Nucleus accumbens (tissue), 56 donors: ENCODE measurements at places on chromosomes 11 and 22.

GRCh38 chr11:63001456-63001855, 14.2 kb downstream of the SLC22A8 start:
- DNase-seq = no peak

GRCh38 chr11:118015385-118015841, 29.2 kb downstream of the IL10RA start:
- DNase-seq = no peak

DNA sequence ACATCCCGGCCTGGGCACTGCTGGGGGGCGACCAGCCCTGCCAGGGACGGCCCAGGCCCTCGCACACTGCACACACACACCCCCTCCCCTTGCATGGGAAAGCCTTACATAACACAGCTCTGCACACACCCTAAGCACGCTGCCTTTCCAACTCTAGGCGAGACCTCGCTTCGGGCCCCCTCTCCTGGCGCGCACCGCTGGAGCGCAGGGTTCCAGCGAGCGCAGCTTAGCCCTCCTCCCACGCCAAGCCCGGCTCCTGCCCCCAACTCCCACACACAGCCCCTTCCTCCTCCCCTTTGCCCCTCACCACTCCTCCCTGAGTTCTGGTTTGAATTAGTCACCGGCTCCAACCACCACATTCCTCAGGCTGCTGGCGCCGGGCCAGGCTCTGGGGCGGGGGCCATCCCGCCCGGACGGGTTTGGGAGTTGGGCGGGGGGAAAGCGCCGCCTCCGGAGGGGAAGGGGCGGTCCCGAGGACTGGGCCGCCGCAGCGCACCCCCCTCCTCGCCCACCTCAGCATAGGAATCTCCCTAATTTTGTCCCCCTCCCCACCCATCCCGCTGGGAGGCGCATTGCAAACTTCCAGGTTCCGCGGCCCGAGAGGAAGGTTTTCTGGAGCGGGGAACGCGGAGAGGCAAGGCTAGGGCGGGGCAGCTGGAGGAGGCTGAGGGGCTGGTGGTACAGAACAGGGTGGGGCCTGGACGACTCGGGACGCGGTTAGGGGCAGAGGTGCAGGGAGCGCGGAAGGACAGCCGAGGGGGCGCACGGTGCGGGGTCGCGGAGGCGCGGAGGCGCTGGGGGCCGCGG, 966 bp downstream of the AHNAK start:
- DNase-seq = peak; percentile 22

DNA sequence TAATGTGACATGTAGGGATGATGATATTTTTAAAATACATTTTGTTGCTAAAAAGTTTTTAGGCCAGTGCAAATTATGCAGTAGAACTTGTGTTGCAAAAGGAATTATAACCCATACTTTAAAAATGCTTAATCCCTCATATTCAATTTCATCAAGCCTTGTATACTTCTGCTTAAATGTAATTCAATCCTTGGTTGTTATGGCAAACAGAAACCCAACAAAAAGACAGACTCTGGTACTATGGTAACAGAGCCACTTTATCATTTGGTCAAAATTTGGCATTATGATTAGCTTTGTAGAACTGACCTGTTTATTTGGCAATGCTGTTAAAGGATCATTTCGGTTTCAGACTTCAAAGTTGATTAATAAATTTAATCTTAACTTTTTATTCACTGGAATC, 284.8 kb downstream of the TMEM135 start:
- DNase-seq = no peak

DNA sequence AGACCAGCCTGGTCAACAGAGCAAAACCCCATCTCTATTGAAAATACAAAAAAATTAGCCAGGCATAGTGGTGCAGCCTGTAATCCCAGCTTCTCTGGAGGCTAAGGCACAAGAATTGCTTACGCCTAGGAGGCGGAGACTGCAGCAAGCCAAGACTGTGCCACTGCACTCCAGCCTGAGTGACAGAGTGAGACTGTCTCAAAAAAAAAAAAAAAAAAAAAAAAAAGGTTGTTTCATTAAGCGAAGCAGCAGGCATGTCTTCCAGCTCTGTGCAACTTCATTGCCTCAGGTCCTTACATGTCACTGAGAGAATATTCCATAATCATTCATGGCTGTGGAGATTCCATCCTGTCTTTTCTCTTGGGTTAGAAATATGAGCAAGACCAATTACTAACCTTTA, 16.9 kb downstream of the GAB2 start:
- no peak for DNase-seq

DNA sequence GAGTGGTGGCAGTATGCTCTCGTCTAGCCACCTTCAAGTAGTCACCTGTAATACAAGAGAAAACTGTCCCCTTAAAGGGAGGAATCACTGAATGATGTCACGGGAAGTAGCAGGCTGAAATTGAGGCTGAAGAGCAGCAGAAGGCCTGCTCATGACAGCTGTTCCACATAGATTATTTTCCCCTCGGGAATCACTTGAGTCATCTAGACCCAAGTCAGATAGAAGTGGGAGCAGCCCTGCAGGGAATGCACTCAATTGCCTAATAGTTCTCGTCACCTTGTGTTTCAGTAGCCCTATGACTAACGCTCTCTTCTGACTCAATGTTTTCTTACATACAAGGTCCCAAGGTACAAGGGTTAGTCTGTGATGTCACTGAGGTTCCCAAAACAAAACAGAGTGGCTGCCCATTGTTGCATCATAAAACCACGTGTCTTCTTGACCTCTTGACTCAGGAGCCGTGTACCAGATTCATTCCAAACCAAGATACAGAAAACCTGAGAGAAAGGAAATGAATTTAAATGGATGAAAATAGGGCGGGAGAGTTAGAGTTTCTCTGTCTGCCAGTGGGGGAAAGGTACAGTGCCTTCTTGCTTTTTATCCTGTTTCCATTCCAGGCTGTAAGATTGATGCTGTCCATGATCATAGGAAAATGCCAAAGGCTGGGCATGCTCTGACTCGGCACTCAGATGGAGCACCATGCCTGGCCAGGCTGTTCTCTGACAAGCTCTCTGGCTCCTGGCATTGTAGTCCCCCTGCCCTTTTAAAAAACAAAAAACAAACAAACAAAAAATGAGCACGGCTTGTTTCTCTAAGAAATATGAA, 21.6 kb upstream of the C11orf96 start:
- no peak for DNase-seq

- no peak for DNase-seq
Measured at GRCh38 chr11:111672949-111673348, 70.7 kb downstream of the SIK2 start.

- DNase-seq = no peak
Measured at GRCh38 chr11:134682577-134682976, 270.5 kb upstream of the B3GAT1 start.

GRCh38 chr11:36340897-36341296, 44.8 kb downstream of the PRR5L start:
- DNase-seq = no peak

- no peak for DNase-seq
Measured at GRCh38 chr11:92811341-92811740, 158.1 kb upstream of the MTNR1B start.

DNA sequence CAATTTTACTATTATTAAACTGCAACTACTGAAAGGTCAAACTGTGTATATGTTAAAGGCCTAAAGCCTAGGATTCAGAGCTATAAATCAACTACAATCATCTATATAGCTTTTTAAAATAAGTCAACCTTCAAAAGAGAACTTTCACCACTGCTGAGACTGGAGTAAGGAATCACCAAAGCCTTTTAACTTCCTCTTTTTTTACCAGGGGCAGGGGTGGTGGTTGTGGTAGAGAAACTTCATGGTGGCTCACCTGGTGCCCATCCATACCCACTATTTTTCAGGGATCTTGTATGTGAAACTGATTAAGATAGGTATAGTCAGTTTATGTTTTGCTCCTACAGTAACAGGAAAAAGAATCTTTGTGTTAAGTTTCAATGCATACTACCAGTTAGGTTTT, 31.5 kb downstream of the TSG101 start:
- DNase-seq = no peak

DNA sequence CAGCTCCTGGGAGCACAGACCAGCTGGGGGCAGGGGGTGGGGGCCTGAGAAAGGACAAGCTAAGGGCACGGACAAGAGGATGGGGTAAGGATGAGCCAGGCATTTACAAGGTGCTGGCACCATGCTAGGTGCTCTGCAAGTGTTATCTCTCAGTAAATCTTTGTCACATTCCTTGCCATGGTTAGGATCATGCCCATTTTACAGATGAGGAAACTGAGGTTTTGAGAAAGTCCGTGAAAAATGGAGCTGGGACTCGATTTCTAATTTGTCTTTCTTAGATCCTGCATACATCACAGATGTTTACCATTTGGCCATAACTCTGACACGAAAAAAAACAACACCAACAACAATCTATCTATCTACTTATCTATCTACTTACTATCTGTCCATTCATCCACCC, 429.7 kb downstream of the MIAT start:
- no peak for DNase-seq

DNA sequence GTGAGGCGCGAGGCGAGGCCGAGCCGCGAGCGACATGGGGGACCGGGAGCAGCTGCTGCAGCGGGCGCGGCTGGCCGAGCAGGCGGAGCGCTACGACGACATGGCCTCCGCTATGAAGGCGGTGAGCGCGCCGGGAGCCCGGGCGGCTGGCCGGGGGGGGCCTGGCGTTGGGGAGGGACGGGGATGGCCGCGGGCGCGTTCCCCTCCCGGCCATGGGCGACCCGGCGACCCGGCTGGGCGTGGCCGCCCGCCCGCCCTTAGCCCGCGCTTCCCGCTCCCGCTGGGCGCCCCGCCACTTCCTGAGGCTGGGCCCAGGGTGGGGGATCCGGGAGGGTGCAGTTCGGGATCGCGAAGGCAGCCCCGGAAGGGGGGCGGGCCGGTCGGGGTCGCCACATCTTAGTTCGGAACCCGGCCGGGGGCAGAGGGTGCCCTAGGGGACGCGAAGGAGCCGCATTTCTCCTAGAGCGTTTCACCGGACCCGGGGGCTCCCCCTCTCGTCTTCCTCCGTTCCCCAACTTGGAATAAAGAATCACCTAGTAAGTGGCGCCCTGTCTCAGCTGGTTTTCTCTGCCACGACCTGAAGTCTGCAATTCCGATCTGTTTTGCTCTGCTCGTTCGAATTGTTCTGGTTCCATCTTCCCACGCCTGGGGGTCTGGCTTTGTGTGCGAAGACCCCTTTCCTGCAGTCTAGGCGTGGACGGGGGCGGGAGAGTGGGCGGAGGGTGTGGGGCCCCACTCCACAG, 536 bp downstream of the YWHAH start:
- no peak for DNase-seq

DNA sequence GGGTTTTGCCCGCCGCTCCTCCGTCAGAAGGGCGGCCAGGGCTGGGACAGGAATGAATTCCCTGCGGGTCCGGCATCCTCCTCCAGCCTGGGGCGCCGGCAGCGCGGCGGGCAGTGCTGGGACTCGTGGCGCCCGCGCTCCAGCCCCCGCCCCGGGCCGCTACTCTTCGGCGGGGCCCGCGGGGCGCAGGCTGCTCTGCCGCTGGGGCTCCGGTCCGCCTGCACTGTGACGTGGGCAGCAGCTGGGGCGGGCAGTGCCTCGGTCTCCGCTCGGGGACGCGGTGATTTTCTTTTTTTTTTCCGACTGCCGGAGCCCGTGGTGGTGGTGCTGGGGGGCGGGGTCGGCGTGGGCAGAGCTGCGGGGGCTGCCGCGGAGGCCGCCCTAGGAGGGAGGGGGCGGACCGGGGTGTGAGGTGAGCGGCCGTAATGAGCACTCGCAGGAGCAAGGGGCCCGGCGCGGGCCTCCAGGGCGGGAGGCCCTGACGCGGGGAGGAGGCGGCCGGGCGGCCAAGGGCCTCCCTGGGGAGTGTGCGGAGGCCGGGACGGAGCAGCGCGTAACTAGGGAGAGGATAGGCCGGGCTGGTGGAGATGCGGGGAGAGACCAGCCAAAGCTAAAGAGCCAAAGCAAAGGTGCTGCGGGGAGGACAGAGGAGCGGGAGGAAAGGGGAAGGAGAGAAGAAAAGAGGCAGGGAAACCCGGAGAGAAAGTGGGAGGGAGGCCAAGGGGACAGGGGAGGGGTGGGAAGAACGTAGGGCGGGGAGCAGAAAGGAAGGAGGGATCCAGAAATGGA, 73.3 kb upstream of the ZBED5 start:
- DNase-seq = no peak

GRCh38 chr22:20646415-20646814, 127.5 kb upstream of the SERPIND1 start:
- no peak for DNase-seq

DNA sequence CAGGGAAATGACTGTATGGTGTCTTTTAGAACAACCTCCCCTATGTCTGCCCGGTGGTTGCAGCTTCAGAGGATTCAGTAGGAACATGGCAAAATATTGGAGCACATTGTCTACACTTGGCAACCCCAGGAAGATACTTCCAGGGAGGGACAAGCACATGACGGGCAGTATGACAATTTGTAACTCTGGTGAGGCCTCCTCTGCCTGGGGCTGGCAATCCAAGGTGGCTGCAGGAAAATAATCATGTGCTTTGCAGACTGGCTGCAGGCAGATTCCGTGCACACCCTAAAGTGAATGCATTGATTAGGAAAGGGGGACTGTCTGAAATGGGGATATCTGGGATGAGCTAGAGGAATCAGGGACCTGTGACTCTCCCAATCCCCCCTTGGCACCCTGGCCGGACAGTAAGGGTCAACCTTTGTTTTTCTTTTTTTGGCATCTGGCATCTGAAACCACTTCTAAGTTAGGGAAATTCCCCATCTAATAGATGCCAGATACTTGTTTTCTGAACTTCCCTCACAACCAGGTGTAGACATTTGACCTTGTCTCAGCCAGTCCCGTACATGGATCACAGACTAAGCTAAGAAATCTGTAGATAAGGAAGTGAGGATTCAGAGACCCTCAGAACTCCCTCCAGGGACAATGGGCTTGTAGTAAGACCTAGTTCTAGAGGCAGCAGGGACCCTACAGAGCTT, 10.5 kb upstream of the PHOX2A start:
- no peak for DNase-seq

DNA sequence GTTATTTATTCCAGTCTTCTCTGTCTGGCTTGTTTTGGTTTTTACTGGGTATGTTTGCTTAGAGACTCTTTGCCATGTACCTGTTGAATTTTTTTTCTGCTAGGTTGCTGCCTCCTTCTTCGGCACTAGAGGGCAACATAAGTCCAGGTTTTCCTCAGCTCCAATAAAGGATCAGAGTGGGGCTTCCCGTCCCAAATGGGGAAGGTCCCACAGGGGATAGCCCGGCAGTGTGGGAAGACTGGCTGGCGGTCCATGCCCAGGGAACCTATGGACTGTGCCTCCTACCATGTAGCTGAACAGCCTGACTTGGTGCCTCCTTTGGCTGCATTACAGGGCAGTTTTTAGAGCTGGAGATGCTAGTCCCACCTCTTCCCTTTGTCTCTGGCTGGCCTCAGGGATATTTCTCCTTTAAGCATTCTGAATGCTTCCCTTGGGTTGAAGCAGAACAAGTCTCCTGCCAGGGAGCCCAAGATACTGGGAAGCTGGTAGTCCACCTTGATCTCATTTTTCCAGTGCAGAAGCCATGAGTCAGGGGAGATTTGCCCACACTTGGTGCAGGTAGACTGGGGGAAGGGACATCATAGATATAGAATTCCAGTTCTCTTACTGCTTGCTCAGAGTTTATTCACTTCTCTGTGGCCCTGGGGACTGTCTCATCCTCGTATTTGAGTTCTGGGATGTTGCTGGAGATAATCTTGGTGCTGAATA, 60.2 kb downstream of the BRD1 start:
- no peak for DNase-seq

GRCh38 chr11:5277807-5278382, 8.2 kb upstream of the HBE1 start:
- DNase-seq = no peak

- DNase-seq = no peak
Measured at GRCh38 chr11:106697058-106697457, 321.2 kb downstream of the GUCY1A2 start.

GRCh38 chr11:12087075-12088004, 23.1 kb upstream of the MICAL2 start:
- no peak for DNase-seq
